ENCODE measurements at places on chromosomes 12 and 14.

DNA sequence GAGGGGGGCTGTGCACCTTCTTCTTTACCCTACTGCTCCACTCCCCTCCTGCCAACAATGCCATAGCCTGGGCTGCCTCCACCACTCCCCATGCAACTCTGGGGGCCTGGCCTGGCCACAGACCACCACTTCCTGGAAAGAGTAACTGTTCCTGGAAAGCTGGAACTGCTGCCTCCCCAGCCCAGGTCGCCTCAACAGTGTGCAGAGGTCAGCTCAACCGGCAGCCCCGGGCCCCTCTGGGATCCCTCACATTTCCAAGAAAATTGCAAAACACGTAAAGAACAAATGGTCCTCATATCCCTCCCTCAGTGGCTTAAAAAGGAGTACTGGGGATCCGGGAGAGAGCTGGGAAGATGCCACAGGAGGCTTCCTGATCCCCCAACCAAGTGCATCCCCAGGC lies 22.4 kb upstream of the DIO3 start:
- no peak overlapping the region for H3K27ac ChIP-seq
- H3K4me3 ChIP-seq = no peak overlapping the region

- H3K36me3 ChIP-seq = no peaks in the 10 kb centered on the region
- H3K4me3 ChIP-seq = no peak overlapping the region
- DNase-seq = no peak
- peaks cover 8% of the 10 kb centered on the region for H3K27me3 ChIP-seq
- H3K27ac ChIP-seq = no peak overlapping the region
- no peaks in the 10 kb centered on the region for H3K4me1 ChIP-seq
These were observed 324.6 kb upstream of the DIO3 start for GRCh38 chr14:101236496-101237251.

DNA sequence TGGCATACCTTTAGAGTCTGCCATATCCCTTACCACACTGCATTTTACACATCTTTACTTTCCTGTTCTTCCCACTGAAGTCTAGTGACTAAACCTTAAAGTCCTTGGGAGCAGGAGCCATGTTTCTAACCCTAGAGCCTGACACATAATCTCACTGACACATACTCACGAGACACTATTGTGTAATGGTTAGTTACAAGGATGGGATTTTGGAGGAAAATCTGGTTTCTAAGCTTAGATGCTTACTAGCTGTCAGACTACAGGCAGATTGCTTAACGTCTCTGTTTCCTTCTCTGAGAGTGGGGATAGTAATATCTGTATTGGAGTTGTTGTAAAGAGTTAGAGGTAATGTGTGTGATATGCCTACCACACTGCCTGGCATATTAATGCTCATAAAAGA lies 6.2 kb upstream of the DYRK4 start:
- no peaks in the 10 kb centered on the region for H3K27me3 ChIP-seq
- no peak overlapping the region for H3K27ac ChIP-seq
- H3K4me3 ChIP-seq = no peak overlapping the region
- DNase-seq = no peak
- peaks cover 15% of the 10 kb centered on the region for H3K36me3 ChIP-seq
- no peaks in the 10 kb centered on the region for H3K4me1 ChIP-seq

GRCh38 chr12:48807981-48808380 lies 10.3 kb upstream of the CACNB3 start:
- H3K27me3 ChIP-seq = no peaks in the 10 kb centered on the region
- H3K36me3 ChIP-seq = no peaks in the 10 kb centered on the region
- H3K27ac ChIP-seq = no peak overlapping the region
- no peak overlapping the region for H3K4me3 ChIP-seq
